ENCODE measurements at places on chromosomes 3 and 15.

GRCh38 chr3:9087831-9088413 is 124.7 kb upstream of the RAD18 start:
- DNase-seq: no peak

- DNase-seq: no peak
Measured at GRCh38 chr3:41660510-41660909, 301.4 kb downstream of the ULK4 start.

- DNase-seq: no peak
Measured at GRCh38 chr3:190012314-190012782, 108.3 kb downstream of the P3H2 start.

DNA sequence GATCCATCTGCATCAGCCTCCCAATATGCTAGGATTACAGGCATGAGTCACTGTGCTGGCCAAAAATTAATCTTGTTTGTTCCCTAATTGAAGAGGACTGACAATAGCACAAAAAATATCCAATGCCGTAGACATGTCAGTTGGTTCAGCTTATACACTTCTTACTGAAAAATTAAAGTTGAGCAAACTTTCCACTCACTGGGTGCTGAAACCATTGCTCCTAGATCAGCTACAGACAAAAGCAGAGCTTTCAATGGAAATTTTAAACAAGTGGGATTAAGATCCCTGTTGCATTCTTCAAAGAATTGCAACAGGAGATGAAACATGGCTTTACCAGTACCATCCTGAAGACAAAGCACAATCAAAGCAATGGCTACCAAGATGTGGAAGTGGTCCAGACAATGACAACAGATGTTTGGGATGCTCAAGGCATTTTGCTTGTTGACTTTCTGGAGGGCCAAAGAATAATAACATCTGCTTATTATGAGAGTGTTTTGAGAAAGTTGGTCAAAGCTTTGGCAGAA is 16.0 kb downstream of the ISLR2 start:
- no peak for DNase-seq

- no peak for DNase-seq
Measured at GRCh38 chr3:5846261-5846660, 658.8 kb downstream of the EDEM1 start.

DNA sequence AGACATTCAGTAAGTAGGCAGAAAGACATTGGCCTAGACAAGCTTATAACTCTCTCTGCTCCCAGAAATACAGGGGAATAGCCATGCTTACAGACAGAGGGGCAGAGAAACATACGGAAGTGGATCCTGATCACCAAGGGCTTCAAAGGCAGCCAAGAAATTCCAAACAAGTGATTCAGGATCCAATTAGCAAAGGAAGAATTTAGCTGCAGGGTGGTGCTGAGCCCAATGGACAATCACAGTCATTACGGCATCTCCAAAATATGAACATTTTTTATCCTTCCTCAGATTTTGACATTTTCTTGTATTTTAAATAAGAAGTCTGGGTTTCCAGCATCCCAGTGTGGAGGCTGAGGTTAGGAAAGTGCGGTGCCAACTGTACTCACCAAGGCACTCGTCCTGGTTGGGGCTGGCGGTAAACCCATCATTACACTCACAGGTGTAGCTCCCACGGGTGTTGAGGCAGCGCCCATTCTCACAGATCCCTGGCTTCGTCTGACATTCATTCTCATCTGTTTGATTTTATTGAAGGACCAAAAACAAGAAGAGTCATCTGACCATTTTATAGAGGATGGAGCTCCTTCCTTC is 96.8 kb downstream of the DUT start:
- no peak for DNase-seq

DNA sequence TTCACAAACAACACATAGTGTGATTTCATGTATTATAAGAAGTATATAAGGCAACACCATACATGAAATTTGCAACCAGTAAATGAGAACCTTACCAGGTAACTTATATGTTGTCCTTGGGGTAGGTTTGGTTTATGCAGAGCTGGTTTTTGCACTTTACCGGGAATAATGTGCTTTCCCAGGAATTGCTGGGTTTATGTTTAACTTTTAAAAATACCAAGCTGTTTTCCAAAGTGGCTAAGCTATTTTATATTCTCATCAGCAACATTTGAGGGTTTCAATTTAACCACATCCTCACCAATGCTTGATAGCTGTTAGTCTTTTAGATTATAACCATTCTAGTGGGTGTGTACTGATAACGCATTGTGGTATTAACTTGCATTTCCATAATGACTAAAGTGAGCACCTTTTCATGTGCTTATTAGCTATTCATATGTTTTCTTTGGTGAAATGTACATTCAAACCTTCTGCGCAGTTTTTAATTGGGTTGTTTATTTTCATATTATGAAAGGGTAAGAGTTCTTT is 71.6 kb downstream of the KY start:
- no peak for DNase-seq

GRCh38 chr15:76495487-76495886 is 158.9 kb downstream of the ISL2 start:
- DNase-seq: no peak

DNA sequence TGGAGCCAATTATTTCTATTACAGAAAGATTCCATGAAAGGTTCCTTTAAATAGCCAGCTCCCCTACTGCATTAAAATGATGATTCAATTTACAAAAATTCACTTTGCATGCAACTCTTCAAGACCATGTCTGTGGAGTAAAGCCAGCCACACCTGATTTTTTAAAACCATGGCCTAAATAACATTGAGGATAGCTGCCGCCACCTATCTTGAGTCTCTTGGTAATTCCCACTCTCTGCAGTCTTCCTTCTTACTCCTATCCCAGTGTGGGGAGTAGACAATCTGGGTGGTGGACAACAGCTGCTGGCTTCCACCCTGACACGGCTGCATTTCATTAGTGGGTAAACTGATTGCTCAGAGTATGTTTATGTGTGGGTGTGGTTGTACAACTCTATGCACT is 10.7 kb downstream of the LRTM1 start:
- DNase-seq: no peak

GRCh38 chr15:66928784-66929183 is 136.6 kb upstream of the SMAD3 start:
- no peak for DNase-seq

DNA sequence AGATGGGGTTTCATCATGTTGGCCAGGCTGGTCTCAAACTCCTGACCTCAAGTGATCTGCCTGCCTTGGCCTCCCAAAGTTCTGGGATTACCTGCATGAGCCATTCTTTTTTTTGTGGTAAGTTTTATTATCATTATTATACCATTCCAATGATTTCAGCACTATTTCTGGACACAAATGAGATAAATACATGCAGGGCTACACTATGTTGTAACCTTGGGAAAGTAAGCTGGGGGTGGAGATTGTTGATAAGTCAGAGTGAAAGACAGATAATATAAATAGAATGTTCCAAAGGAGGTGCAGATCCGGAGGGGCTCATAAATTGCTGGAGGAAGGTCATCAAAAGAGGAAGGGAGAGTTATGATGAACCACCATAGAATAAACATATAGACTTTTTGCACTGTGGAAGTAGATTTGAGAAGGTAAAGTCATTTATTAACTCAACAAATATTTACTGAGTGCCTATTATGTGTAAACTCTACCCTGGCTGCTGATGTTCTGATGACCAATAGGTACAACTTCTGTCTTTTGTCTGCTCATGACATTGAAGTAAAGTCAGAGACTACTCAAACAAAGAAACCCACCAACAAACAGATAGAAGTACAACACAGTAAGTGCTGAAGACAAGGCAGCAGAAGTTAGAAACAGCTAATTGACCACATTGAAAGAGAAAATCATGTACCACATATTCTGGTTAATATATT is 478.9 kb upstream of the GOLIM4 start:
- DNase-seq: no peak
